ENCODE measurements at places on chromosomes 6 and 20.

DNA sequence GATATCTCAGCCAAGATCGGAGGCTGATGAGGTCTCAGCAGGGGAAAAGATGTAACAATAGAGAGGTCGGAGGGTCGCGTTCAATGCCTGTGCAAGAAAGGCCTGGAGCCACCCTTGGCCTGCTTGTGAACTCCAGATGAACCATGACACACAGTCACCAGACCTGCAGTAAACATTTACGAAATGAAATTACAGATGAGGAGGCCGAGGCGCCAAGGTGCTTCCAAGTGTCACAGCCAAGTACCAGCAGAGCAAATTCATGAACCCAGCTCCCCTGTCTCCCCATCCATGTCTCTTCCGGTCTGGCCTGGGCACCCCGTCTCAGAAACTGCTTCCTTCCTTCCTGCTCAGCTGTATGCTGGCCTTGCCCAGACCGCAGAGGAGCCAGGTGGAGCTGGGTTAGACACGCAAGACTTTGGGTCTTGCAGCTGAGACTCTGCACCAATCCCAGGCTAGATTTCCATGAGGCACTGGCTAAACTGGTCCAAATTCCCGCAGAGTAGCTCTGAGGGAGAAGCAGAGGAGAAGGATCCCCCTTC is 48.1 kb downstream of the CHMP4B start:
- no peak for DNase-seq

DNA sequence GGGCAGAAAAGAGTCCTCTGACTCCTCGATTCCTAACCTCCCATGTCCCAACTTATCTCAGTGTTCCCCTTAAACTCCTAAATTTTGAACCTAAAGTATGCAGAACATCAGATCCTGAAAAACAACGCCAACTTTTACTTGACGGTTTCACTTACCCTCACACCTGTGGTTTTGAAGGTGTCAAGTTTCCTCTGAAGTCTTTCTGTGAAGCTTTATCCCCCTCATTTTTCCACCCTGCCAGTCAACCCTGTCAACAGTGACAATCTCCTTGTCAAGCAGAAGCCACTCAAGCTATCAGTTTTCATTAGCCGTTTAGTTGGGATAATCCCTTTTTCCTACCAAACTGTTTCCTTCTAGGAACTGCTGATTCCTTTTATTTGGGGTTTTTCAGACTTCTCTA is 245.4 kb upstream of the PREP start:
- no peak for DNase-seq

- DNase-seq, result peak; percentile 83
Observed at GRCh38 chr6:6678185-6678671, 89.7 kb downstream of the LY86 start.

- DNase-seq, result no peak
Observed at GRCh38 chr6:159754401-159754800, 7.4 kb upstream of the ACAT2 start.

GRCh38 chr6:142222022-142222421 is 75.0 kb downstream of the VTA1 start:
- no peak for DNase-seq

DNA sequence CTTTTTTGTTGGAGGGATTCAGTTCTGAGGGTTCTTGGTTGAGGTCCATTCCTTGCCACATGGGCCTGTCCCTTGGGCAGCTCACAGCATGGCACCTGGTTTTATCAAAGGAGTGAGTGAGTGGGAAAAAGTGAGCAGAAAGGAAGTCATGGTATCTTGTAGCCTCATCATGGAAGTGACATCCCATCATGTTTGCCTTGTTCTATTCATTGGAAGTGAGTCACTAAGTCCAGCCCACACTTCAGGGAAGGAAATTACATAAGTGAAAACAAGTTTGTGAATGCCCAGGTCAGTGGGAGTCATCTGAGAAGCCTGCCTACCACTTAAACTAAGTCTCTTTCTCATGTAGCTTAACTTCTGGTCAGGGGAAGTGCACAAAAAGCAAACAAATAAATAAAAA is 32.8 kb upstream of the ZNFX1 start:
- DNase-seq, result no peak

GRCh38 chr6:1619673-1620503 is 10.2 kb downstream of the FOXC1 start:
- no peak for DNase-seq
